ENCODE measurements at places on chromosomes 1 and 21.
A peak's percentile ranks its signal among the peaks of the same experiment; 100 is the strongest.

- no peak for DNase-seq
Measured at GRCh38 chr1:221672965-221673364, 68.9 kb downstream of the DUSP10 start.

GRCh38 chr1:177092001-177092400, 72.5 kb downstream of the ASTN1 start:
- DNase-seq: no peak

GRCh38 chr1:165287329-165287728, 69.2 kb downstream of the LMX1A start:
- no peak for DNase-seq

- DNase-seq: no peak
Measured at GRCh38 chr1:112933820-112934571, 22.0 kb downstream of the SLC16A1 start.

DNA sequence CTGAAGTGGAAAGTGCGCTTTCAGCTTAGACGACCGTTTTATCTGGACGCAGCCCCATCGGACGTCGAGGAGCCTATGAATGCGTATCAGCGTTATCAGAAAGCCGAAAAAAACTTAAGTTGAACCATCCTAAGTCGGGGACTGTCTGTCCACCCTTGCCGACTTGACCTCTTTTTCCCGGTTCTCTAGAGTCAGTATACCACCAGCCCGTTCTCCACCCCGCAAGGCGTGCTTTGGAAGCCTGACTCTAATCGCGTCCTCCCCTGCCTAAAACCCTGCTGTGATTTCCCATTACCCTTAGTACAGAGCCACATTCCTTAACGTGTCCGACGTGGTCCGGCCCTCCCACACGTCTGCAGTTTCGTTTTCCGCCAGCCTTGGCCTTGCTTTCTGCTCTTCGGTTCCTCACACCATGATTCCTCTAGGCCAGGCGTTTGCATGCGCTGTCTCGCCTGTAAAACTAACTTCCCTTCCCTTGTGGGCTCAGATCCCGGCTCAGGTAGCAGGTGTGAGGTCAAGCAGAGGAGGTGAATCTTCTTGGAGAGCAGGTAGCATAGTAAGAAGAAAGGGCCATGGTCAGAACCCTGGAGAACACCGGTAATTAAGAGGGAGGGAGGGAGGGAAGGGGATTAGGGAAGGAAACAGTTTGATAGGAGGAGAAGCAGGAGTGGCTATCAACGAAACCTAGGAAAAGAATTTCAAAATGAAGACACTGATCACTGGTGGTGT, 865 bp downstream of the ADPRS start:
- DNase-seq: peak; percentile 81

GRCh38 chr21:17045214-17045853, 467.5 kb upstream of the CXADR start:
- peak; percentile 52 for DNase-seq

DNA sequence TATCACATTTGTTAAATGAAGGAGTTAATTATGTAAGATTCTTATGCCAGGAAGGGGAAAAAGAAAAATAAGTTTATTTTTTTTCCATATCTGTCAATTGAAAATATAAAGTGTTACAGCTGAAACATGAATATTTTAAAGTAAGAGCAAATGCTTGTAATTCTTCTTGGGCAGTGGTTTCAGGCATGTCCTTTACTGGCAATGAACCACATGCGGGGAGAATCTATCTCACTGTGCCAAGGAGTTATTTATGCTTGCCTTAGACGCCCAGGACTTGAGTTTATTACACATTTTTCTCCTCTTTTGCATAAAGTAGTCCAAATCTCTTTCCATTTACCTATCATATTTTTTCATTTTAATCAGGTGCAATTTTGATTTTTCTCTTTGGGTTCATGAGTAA, 207.8 kb upstream of the NRIP1 start:
- no peak for DNase-seq

DNA sequence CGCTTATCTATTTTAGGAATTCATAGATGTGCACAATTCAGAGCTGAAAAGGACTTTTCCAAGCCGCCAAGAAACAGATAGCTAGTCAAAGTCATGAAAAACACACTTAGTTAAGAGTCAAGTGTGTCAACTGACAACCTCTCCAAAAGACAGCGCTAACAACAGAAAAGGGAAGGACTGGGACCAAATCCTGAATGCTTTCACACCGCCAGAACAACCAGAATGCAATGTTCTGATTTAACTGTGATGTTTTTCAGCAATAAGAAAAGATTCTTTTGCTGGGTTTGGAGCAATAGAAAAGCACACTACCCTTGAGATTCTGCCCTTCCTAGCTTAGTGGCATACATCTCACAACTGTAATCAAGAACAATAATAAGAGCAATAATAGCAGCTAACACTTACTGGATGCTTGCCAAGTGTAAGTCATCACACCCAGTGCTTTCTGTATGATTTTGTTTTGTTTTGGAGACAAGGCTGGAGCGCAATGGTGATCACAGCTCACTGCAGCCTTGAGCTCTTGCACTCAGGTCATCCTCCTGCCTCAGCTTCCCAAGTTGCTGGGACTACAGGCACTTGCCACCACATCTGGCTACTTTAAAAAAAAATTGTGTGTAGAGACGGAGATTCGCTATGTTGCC, 33.9 kb upstream of the SDC3 start:
- DNase-seq: no peak

GRCh38 chr1:156226116-156226538, 13.3 kb downstream of the PMF1 start:
- DNase-seq: no peak
